Daoy (cell line): ENCODE measurements at places on chromosomes 7 and 10. TPM values are rescaled to one million over a fixed set of nuclear protein-coding genes. Genes with fewer than 3 reads are reported as not detected.
A peak's percentile ranks its signal among the peaks of the same experiment; 100 is the strongest.

- no peak for DNase-seq
Measured at GRCh38 chr10:11440250-11441150, 170.9 kb downstream of the USP6NL start.

DNA sequence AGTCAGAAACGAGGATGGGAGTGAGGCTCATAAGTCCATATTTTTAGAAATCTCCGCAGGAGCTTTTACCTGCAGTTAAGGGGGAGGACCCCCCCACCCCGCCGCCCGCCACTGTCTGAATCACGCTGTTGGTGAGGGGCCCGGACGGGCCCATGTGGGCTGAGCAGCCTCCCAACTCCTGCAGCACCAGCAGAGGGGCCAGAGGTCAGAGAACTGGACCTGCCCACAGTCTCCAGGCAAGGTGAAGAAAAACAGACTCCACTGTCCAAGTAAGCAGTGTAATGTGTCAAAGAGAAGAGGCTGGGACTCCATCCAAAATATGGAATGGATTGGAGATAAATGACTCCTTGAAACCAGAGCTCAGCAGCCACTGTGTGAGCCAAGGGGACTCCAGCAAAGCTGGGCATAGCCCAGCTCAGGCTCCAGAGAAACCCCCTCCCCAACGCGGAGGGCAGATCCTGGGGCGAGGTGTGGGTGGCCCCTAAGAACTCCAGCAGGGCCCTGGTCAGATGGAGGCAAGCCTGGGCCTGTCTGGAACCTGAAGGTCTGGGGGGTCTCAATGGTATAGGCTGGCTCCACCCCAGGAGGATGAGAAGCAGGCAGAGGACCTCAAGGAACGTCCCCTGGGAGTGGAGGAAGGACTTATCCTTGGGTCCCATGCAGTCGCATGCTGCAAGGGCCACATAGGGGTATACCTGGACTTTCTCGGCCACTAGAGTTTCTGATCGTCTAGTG, 128.5 kb upstream of the TNS3 start:
- no peak for DNase-seq

DNA sequence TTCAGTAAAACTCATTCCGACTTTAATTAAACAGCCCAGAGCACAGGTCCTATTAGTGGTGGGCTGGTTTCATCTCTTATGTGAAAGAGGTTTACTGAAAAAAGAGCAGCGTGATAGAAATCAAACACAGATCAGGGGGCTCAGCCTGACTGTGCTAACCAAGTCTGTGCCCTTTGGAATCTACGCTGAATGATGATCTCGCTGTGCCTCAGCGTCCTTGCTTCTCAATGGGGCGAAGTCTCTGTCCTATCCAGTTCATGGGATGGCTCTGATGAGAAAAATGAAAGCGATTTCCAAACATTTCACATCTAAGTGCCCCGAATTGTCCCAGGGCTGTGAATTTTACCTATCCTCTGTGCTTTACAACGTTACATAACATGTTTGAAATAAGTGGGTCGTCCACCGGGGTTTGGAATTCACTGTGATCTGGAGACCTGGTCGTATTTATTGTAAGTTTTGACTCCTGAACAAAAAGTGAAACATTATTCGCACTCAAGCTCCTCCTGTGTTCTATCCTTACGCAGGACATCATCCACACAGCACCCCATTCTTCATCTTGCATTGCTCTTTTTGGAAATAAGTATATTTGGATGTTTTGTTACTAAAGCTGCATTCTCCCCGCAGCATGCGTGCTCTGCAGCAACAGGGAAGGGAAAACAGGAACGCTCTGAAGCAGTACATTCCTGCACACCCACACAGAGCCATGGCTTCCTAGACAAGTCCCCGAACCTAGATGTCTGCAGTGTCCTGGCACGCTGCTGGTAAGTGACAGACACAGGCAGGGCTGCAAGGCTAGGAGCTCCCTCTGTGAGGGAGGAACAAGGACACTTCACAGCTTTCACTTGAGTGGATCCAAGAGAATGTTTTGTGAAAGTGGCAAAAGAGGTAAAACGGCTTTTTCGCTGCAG, 83.5 kb downstream of the SLC37A3 start:
- no peak for DNase-seq

DNA sequence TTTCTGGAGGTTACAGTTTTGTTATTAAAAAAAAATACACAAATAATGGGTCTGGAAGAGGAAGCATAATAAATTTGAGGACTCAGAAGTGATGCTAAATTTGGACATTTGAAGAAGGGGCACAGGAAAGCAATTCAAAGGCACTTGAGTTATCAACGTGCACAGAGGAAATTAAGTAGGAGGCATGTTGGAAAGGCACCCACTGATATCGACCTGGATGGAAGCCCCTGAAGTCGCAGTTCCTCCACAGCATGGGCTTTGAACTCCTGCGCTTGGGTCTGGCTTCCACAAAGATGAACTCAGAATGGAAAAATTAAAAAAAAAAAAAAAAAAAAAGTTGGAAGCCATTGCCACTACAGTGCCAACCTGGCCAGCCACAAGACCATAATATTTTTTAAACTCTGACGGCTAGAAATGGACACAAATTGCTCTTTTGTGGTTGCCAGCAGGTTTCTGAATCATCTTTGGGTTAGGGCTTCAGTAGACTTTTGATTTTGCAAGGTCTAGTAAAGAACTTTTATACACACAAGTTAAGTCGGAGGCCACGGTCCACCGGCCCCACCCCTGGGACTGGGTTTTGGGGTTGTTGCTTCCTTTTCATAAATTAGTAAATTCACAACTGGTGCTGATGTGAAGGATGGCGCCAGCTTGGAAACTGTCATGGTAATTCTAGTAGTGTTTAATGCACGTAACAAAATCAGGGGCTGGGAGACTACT, 21.6 kb downstream of the JCAD start:
- no peak for DNase-seq

DNA sequence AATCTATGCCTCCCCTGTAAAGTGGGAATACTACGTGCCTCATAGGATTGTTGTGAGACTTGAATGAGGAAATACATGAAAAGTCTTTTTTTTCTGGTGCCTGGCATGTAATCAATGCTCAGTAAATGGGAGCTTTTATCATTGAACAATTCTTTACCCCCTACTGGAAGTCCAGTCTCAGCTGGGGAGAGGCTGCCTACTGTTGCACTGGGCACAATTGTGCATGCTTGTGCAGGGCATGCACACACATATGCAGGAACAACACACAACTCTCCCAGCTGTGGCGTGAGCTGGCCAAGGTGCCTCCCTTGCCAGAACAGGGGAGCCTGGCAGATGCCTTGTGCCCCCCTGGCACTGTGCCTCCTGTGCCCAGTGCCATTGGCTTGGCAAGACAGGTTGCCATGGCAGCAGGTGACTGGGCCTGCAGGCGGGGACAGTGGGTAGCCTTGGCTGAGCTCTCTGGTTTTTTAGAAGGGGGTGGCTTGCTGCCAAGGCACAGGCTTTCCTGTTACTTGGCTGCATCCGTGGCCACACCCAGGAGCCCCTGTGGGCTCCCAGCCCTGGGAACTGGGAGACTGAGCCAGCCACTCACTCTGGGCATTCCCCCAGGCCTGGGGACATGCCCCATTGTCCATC, 16.1 kb upstream of the PALD1 start:
- DNase-seq: peak; percentile 63

DNA sequence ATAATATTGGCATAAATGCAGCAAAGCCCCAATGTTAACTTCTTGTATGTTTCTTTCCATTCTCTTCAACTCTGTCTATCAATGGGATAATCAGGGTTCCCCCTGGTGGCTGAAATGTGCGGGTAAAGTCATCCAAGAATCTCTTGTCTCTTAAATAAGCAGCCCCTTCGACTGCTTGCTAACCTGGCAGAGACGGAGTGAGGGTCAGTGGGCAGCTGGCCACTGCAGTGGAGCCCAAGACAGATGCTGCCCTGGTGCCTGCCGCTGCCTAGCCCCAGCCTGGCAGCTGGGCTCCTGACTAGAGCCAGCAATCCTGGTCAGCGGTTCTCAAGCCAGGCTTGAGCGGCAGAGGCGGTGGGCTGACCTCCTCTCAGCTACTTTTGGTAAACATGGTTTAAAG, 248.9 kb downstream of the COBL start:
- peak; percentile 73 for DNase-seq

DNA sequence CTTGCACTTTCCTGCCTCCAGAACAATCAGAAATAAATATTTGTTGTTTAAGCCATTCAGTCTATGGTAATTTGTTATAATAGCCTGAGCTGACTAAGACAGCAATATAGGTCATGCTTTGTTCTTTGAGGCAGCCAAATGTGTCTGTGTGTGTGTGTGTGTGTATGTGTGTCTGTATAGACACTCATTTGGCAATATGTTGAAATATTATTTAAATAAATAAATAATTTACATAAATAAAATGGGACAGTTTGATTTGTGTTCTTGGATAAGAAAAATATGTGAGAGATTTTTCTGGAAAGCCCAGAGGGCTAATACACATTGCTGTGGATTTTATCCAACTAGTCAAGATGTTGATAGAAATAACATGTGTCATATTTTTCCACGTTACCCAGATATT, 140.2 kb downstream of the PTN start:
- DNase-seq: no peak

- DNase-seq: no peak
Measured at GRCh38 chr7:149097088-149097487, 6.6 kb upstream of the ZNF786 start.

Gene IL6
- 74.2 and 77.6 TPM in 2 replicates for total RNA-seq

Gene PLEKHS1
- total RNA-seq: not detected in 2 replicates

Gene PLAC9
- not detected in 2 replicates for total RNA-seq

Gene PLXNA4
- total RNA-seq: 0.69 and 5.5 TPM in 2 replicates
